ENCODE measurements at places on chromosomes 12 and 14. TPM values are rescaled to one million over a fixed set of nuclear protein-coding genes. Genes with fewer than 3 reads are reported as not detected.

GRCh38 chr12:29427964-29428363, 47.0 kb upstream of the ERGIC2 start:
- no peaks in the 10 kb centered on the region for H3K36me3 ChIP-seq
- no peaks in the 10 kb centered on the region for H3K4me1 ChIP-seq
- H3K4me3 ChIP-seq = no peak overlapping the region
- DNase-seq = peak; percentile 7
- H3K27ac ChIP-seq = no peak overlapping the region

- H3K27me3 ChIP-seq = no peaks in the 10 kb centered on the region
- no peak for DNase-seq
- H3K4me1 ChIP-seq = peaks cover 2% of the 10 kb centered on the region
Measured at GRCh38 chr14:92794547-92794941, 439 bp downstream of the GOLGA5 start.

Gene PLCZ1
- 0.09 TPM for polyA plus RNA-seq

Gene HELB
- polyA plus RNA-seq = 0.27 TPM

Gene CMKLR1
- polyA plus RNA-seq = 5.5 TPM
